NCI-H2107 (cell line): ENCODE measurements at places on chromosomes 6 and 20.

DNA sequence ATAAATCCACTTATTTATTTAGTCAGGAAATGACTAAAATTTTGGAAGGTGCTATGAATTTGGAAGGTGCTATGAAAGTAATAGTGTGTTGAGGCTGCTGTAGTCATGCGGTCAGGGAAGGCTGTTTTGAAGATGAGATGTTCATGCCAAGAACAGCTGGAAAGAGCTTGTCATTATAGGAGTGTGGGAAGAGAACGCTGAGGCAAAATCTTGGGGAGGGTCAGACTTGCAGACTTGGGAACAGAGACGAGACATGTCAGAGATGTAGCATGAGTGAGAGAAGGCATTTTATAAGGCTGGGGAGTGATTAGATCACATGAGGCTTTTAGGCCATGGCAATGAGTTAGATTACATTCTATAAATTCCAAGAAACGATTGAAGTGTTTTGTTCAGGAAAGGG is 124.0 kb upstream of the B3GAT2 start:
- DNase-seq = no peak

DNA sequence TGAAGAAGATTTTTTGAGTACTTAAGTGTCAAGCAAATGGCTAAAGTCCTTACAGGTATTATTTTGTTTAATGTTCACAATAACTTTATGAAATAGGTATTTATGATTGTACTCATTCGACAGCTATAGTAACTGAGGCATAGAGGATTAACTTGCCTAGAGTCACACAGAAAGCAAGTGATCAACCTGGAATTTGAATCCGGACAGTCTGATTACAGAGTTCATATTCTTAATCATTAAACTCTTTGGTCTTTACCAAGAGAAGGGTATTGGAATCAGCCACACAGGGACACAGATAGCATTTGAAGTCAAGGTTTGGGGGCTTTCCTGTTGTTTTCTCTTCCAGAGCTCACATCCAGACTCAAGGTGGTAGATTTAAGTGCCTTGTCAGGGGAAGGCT is 69.7 kb downstream of the ISM1 start:
- no peak for DNase-seq

GRCh38 chr6:170096803-170097504 is 193.9 kb downstream of the DLL1 start:
- DNase-seq = no peak

DNA sequence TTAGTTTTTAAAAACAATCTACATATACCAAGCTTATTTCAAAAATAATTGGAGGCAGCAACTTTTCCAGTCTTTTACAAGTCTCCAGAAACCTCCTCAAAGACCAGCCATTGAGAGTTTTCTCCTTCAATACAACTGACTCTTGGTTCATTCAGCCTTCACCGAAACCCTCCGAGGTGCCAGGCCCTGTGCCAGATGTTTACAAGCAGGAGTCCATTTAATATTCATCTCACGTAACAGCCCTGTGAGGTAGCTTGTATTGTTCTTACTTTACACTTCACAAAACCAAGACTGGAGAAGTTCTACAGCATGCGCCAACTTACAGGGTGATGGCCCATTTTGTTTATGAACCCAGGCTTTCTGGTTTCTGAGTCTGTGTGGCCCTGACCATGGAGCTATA is 5.5 kb upstream of the NEDD9 start:
- DNase-seq = no peak

DNA sequence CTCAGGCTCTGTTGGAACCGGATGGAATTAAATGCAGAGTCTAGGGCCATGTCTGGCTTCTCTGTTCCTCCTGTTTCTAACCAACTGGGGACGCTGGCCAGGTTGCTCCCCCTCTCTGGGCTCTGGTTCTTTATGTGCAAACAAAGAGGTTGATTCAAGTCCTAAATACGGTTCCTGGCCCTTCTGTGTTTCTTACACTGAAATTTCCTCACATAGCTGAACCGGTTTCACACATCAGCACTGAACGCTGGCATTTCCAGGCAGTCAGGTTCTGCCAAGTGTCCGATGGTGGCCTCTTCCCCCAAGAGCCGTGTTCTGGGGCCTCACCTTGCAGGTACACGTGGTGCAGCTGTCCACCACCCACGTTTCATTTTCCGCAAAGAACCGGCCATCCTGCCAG is 13.5 kb downstream of the THBS2 start:
- no peak for DNase-seq

DNA sequence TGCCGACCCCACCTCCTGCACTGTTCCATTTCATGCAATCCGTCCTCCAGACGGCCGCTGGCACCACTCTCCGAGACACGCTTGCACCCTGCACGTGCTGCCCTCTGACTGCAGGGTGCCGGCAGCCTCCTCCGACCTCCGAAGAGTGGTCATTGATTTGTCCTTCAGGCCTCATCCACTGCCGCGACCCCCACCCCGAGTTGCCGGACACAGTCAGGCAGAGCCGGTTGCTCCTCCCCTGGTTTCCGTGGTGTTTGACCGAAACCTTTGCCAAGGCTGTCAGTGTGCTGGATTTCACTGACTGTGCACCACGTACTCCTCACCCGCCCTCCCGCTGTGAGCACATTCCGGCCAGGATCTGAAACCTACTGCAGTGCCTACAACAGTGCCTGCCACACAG is 156.4 kb upstream of the PDE10A start:
- no peak for DNase-seq

DNA sequence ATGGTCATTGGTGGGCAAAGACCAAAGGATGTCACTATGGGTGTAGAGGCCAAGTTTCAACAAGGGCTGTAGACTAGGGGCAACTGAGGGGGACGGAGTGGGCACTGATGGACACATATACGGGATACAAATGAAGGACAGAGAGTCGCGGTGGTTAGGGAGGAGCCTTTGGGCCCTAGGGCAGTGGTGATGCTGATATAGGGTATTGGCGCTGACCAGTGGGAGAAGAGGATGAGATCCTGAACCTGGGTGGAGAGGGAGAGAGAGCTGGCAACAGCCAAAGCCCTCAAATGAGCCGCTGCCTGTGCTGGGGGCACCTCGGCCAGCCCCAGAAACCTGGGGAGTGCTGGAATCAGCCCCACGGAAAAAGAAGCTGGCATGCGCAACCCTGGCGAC is 1.6 kb downstream of the CDH22 start:
- no peak for DNase-seq

GRCh38 chr6:129504456-129504855 is 205.5 kb downstream of the ARHGAP18 start:
- no peak for DNase-seq

- DNase-seq = no peak
Measured at GRCh38 chr6:108961985-108962384, 113.8 kb downstream of the ARMC2 start.

DNA sequence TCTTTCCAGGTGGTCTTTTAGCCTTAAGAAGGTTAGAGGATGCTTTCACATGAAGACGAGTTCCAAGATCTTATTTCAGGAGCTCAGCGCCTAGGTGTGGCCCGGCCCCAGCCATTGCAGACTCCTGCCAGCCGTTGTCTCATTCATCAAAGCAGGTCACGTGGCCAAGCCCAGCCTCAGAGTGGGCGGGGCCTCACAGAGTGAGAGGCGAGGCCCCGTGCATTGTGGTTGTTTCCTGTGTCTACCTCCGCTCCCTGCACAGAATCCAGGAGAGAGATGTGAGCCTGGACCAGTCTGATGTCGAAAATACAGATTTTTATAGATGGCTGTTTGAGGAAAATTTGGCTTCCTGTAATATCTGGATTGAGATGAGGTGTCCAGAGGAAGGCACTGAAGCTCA is 49.2 kb upstream of the CST5 start:
- no peak for DNase-seq

DNA sequence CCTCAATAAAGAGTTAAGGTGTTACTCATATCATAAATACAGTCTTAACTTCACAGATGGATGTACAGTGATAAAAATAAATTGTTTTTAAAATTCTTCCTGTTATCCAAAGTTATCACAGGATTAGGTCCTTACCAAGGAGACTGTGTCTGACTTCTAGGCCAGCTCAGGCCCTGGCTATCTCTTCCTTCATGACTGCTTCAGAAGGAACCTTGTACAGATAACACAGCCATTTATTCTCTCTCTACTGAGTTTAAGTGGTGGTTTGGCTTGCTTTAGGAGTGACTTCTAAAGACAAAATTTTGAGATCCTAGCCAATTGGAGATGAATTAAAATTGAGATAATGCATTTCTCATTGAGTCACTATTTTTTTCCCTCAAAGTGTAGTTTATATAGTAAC is 40.8 kb upstream of the RNF182 start:
- no peak for DNase-seq

DNA sequence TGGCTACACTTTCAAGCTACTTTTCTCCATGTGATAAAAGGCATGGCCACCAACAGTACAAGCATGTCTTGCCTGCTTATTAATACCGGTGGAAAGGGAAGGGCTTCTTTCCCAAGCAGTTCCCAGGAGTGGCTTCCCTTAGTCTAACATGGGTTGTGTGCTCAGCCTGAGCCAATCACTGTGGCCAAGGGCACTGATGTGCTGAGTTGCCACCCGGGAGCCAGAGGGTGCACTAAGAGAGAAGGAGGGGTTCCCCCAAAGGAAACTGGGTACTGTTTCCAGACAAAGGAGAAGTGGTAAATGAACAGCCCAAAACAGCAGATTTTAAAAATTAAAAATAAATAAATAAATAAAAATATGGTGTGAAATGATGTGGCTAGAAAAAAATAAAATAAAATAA is 68.5 kb downstream of the BANF2 start:
- no peak for DNase-seq

- no peak for DNase-seq
Measured at GRCh38 chr20:47354464-47354713, 2.1 kb downstream of the ZMYND8 start.

DNA sequence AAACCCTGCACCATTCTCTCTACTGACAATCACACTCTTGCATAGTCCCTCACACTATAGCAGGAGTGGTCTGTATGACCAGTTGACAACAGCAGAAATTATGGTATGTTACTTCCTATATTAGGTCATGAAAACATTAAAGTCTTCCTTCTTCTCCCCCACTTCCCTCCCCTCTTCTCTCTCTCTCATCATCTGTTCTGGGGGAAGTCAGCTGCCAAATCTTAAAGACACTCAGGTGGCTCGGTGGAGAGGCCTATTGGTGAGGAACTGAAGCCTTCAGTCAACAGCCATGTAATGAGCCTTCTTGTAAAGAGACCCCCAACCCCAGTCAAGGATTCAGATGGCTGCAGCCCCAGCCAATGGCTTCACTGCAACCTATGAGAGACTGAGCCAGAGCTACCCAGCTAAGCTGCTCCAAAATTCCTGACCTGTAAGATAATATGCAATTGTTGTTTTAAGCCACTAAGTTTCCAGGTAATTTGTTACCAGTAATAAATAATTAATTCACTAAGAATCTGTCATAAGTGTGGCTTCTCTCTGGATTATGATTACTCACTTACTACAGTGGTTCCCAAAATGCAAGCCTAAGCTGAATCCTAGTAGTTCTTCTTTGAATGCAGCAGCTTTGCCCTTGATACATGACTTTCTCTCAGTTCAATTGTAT is 11.2 kb upstream of the TSBP1 start:
- no peak for DNase-seq

GRCh38 chr6:43860285-43860684 is 90.3 kb downstream of the VEGFA start:
- no peak for DNase-seq

- no peak for DNase-seq
Measured at GRCh38 chr6:152130441-152130840, 323.0 kb downstream of the ESR1 start.

GRCh38 chr6:123604067-123604466 is 32.7 kb downstream of the TRDN start:
- no peak for DNase-seq

DNA sequence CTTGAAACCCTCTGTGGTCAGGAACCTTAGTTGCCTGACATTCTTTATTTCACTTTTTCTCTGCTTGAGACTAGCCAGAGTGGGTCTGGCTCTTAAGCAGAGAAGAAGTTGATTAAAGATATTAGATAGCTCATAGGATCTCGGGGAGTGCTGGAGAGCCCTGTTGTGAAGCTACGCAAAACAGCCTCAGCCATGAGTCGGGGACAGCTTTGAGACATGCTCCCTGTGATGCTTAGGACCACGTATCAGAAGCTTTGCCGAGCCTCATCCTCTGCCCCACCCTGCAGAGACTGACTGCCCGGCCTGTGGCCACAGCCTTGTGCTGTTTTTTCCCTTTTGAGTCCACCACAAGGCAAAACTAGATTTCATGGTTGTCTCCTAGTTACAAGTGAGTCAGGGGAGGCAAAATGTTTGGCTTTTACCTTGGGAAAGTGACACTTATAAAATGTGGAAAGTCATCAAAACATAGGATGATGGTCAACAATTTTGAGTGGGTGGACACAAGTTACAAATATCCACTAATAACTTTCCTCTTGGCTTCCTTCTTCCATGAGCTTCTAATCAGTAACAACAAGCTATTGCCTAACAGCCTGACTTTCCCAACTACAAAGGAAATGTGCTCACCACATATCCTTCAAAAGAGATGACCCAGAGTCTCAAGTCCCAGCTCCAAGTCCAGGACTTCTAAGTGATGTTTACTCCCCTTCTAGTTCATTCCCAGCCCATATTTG is 108.4 kb downstream of the JAG1 start:
- no peak for DNase-seq

DNA sequence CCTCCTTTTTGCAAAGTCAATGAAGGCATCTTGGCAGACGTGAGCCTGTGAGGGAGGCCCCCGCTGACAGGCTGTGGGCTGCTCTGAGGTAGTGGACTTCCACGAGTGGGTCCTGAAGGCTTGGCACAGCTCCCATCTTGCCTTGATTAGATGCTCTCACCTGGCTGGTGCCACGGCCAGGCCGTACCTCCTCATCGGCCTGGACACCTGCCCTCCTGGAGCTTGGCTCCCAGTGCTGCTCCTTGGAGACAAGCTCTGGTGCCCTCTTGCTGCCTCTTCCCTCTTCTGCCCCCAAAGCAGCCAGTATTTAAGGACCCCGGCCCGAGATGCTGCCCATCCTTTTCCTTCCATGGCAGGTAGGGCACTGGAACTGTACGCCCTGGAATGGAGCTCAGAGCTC is 93.5 kb downstream of the ERMARD start:
- DNase-seq = no peak

- no peak for DNase-seq
Measured at GRCh38 chr20:53079261-53079691, 107.1 kb downstream of the TSHZ2 start.

DNA sequence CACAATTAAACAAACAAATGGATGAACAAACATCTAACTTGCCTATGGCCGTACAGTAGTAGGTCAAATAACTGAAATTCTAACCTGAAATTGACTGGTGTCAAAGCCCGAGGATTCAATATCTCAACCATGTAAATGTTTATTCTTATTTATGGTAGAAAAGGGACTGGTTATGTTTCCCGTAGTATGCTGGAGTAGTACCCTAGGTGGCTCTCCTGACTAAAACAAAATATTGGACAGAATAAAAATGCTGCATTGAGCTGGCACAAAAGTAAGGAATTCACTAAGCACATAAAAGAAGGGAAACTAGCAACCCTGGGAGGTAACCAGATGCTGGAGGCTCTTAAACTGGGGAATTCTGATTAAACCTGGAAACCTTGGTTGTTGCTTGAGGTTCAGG is 117.1 kb upstream of the PREP start:
- DNase-seq = no peak

- DNase-seq = no peak
Measured at GRCh38 chr6:161415302-161415855, 141.5 kb upstream of the AGPAT4 start.
